ENCODE measurements at places on chromosomes 11 and 22. TPM values are rescaled to one million over a fixed set of nuclear protein-coding genes. Genes with fewer than 3 reads are reported as not detected.

- no peak for DNase-seq
These were observed 128.1 kb upstream of the SPON1 start for GRCh38 chr11:13834463-13834862.

GRCh38 chr11:17165247-17165890 is 42.4 kb downstream of the PIK3C2A start:
- no peak for DNase-seq

- DNase-seq = no peak
These were observed 100.7 kb upstream of the SEZ6L start for GRCh38 chr22:26068571-26068970.

DNA sequence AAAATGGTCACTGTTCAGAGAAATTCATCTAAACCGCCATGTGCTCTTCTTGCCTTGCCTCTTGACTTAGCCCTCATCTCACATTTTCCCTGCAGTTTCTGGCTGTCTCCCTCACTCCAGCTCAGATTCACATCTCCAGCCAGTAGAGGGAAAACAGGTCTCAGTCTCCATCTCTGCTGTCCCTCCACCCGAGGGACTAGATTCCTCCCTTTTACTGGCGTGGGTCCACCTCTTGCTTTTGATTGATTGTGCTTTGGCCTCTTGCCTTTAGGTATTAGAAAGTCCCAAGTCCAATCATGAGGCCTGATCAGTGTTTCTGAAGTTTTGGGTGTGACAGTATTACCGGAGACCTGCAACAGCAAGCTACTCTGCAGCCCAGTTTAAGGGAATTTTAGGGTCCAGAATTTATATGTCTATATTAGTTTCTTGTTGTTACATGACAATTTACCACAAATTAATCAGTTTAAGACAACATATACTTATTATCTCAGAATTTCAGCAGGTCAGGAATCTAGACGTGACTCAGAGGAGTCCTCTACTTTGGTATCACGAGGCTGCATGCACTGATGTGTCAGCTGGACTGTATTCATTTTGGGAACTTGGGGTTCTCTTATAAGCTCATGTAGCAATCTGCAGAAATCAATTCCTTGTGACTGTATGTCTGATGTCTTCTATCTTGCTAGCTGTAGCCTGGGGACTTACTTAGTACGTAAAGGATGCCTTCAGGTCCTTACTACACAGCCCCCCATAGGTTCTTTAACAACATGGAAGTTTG is 805.2 kb upstream of the CCDC90B start:
- DNase-seq = no peak

Gene PPP1R14B
- total RNA-seq = 120 TPM

- DNase-seq = no peak
These were observed 517.9 kb downstream of the TBC1D22A start for GRCh38 chr22:47280301-47280700.

DNA sequence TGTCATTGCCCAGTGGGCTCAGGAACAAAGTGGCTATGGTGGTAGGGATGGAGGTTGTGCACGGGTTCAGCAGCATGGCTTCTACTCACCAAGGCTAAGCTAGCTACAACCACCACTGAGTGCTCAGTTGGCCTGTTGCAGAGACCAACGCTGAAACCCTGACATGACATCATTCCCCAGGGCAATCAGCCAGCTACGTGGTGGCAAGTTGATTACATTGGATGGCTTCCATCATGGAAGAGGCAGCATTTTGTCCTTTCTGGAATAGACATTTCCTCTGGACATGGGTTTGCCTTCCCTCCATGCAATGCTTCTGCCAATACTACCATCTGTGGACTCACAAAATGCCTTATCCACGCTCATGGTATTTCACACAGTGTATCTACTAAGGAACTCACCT is 634.3 kb downstream of the OPCML start:
- DNase-seq = no peak

GRCh38 chr11:127448101-127448500 is 447.5 kb upstream of the KIRREL3 start:
- DNase-seq = no peak

Gene MYEOV
- total RNA-seq = 0.17 TPM

DNA sequence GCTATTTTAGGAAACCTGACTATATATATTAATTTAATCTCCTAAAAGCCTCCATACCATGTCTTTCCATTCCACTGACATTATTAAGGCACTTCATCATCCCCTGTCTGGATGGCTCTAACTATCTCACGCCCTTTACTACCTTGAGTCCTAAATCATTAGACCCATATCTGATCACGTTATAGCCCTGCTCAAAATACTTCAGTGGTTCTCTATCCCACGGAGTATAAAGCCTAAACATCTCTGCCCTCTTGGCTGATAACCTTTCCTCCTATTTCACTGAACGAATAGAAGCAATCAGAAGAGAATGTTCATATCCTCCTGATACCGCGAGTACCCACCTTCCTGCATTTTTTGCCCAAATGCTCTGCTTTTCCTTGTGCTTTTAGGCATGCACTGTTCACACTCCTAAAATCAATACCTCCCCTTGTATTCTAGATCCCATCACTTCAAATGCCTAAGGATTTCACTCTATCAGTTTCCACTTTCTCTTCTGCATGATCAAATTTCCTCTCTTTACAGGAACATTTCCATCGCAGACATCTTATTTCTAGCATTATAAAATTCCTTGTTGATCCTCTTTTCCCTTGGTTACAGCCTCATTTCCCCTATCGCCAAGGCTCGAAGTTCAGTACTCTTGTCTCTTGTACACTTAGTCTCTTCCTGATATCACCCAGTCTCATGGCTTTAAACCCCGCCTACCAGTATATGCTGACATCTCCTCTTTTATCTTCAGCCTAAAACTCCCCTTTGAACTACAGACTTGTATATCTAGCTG is 45.0 kb upstream of the BIRC3 start:
- DNase-seq = peak; percentile 90

DNA sequence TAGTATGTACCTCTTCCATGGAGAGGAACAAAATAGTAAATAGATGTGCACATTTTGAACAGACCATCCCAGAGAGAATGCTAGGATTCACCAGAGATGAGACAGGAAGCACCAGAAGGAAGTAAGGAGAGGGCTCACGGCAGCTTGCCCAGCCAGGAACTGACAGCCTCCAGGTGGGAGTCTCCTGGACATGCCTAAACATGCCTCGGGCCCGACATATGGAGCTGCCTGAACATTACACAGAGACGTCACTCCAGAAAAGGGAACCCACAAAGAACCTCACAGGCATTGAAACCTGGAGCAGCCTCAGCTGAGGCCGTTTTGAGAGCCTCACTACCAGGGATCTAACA is 67.4 kb downstream of the BRD1 start:
- no peak for DNase-seq

Gene CLDN5
- not detected for total RNA-seq

Gene ENTHD1
- not detected for total RNA-seq

DNA sequence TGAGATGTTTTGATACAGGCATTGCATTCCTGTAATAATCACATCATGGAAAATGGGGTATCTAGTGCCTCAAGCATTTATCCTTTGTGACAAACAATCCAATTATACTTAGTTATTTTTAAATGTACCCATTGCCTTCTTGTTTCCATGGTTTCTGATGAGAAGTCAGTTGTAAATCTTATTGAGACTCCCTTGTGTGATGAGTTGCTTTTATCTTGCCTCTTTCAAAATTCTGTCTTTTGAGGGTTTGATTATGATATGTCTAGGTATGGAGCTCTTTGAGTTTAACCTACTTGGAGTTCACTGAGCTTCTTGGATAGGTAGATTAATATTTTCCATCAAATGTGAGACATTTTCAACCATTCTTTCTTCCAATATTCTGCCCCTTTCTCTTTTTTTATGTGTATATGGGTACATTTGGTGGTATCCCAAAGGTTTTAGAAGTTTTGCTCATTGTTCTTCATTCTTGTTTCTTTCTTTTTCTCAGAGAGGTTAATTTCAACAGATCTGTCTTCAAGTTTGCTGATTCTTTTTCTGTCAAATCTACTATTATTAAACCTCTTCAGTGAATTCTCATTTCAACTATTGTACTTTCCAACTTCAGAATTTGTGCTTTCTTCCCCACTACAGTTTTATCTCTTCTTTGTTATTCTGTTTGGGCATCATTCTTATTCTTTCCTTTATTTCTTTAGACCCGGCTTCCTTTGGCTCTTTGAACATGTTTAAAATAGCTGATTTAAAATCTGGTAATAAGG is 13.7 kb downstream of the NAGA start:
- DNase-seq = no peak

GRCh38 chr11:121223161-121223560 is 69.4 kb upstream of the SC5D start:
- no peak for DNase-seq

DNA sequence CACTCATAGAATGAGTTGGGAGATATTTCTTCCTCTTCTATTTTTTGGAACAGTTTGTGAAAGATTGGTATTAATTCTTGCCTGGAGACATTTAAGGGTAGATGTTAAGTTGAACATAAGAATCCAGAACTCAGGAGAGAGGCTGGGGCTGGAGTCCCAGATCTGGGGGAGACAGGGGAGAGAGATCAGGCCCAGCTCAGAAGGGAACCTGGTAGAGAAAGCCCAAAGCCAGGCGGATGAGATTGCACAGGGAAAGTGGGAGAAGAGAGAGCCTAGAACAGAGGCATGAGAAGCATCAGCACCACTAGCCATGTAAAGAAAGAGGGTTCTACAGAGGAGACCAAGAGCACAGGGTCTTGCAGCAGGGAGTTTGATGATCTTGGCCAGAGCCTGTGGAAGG is 13.0 kb upstream of the GNAZ start:
- no peak for DNase-seq

GRCh38 chr11:103959279-103959942 is 77.0 kb upstream of the DDI1 start:
- no peak for DNase-seq

DNA sequence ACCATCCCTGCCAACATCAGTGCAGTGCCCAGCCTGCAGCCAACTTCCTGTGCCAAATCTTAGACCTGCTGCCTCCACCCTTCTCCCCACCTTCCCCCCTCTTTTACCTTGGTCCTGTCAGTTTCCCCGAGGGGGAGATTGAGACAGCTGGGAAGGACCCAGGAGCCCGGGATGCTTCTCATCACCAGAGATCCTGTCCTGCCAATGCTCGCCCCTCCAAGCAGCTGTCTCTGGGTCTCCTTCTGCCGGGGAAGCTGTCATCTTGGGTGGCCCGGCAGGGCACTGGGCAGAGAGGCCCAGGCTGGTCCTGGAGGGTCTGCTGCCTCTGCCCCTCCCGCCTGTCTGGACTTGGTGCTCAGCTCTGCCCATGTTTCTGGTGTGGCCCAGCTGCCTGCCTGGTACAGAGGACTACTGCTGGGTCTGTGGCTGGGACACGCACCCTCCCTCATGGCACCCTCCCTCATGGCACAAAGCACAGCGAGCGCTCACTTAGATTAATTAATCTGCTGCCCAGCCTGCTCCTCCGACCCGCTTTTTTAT is 60.4 kb upstream of the THY1 start:
- no peak for DNase-seq

Gene MMP3
- total RNA-seq = 1.2 TPM

DNA sequence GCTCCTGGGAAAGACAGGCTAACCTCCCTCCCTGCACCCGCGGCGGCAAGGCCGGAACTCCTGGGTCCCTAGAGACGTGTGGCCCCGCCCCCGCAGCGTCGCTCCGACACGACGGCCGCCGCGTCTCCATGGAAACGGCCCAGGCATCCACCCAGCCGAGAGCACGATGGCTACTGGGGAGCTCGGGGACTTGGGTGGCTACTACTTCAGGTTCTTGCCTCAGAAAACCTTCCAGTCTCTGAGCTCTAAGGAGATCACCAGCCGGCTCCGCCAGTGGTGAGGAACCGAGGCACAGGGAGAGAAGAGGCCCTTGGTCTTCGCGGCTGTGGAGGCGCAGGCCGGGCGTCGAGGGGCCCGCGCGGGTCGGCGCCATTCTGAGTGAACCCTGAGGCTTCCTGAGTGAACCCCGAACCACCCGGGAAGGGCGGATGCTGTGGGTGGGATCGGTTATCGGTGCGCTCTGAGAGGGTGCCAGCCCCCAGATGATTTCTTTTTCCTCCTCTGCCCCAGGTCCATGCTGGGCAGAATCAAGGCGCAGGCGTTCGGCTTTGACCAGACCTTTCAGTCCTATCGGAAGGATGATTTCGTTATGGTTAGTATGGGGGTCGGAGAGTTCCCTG is at the start of gene CFAP300:
TSS of gene CFAP300 (plus strand) at position 133 of the 620 bp plus-strand sequence. CDS start at position 167, 34 bp downstream.
- no peak for DNase-seq

Gene MRGPRX3
- total RNA-seq = not detected

GRCh38 chr22:48098243-48098920 is 1335.9 kb downstream of the TBC1D22A start:
- DNase-seq = no peak

Gene PACSIN3
- 86.4 TPM for total RNA-seq

Data from HepG2 (cell line).